ENCODE measurements at places on chromosomes 11 and 22.

GRCh38 chr11:70498171-70498571 is 99.8 kb downstream of the CTTN start:
- no peak for DNase-seq

DNA sequence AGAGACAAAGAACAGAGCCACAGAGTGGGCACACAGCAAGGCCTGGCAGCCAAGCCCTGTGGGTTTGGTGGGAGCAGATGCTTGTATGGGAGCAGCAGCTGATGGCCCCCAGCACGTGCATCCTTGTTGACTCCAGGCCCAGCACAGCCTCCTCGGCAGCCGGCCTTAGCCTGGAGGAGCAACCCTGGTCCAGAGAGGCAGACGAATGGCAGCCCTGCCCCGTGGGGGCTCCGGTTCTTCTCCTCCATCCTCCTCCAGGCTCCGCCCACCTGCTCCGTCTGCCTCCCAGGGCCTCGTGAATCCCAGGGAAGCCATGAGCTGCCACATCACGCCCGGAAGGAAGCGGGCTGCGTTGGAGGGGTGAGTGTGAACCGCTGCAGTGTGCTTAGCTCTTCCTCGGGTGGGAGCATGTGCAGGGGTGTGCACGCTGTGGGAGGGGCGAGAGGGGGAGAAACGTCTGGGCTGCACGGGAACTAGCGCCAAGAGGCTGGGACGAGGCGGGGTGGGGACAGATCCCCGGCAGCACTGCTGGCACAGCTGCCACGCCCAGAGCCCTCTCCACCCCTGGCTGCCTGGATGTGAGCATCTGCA is 36.3 kb upstream of the JAM3 start:
- peak; percentile 93 for DNase-seq

DNA sequence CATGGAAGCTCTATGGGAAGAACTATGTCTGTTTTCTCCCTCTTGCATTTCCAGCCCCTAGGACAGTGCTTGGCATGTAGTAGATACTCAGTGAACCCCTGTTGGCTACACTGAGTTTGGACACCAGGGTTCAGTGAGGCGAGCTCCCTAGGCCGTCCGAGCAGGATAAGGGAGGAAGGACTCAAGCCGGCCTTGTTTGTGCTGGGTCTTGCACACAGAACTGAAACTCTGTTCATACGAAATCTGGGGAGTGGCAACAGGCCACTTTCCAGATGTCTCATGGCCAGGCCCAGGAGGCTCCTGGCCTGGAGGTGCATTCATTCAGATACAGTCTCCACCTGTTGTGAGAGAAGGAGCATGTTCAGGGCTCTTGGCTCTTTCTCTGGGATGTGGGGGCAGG is 23.6 kb upstream of the LMO1 start:
- DNase-seq, result no peak

GRCh38 chr22:31983911-31984656 is 39.7 kb downstream of the YWHAH start:
- DNase-seq, result no peak

All from NCI-H69 (cell line).